ENCODE measurements at places on chromosomes 3 and 15.

- DNase-seq, result no peak
Observed at GRCh38 chr15:63449731-63450130, 54.7 kb upstream of the USP3 start.

DNA sequence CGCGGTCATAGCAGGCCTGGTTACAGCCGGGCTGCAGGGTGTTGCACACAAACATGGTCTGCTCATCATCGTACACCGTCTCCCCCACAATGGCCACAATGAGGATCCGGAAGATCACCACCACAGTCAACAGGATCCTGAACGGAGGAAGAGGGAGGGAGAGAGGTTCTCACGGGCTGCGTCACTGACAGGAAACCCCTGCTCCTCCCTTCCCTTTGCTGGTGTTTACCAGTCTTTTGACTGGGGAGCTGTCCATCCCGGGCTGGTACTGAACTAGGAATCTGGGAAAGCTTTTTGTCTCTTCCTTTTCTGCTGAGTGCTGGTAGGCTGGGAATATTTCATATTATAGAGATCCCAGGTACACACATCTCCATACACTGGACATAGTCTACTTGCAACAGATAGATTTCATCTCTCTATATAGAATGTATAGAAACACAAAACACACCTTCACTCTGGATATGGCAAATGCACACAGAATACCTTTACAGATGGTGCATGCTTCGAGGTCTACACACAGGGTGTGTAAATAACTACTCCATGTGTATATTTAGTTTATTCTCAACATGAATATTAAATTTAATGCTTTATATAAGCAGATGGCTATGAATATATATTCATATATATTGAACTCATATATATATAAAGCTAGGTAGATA lies 1.4 kb downstream of the GJD2 start:
- DNase-seq, result no peak

- DNase-seq, result no peak
Observed at GRCh38 chr3:73480187-73480672, 144.5 kb downstream of the PDZRN3 start.

GRCh38 chr3:112778353-112778948 lies 68.2 kb downstream of the CD200R1L start:
- no peak for DNase-seq

DNA sequence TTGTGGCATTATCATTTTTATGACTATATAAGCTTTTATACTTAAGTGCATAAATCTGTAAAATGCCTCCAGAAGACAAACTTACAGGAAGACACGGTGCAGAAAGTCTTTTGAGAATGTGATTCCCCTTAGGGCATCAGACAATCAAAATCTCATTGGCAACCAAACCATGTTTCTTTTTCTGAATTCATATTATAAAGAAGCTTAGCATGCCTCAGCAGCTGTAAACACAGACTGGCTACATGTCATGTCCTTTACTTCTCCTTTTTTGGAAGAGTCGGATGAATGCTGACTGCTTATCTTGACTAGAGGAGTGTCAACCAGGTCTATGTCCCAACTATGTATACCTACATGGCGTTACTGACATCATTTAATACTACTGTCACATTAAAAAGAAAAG lies 150.1 kb downstream of the PLD1 start:
- DNase-seq, result no peak

GRCh38 chr3:69082805-69083204 lies 1.9 kb upstream of the ARL6IP5 start:
- DNase-seq, result no peak

- no peak for DNase-seq
Observed at GRCh38 chr15:69456208-69457166, 3.9 kb downstream of the RPLP1 start.

- no peak for DNase-seq
Observed at GRCh38 chr3:168216851-168217250, 121.1 kb upstream of the GOLIM4 start.

GRCh38 chr3:123278446-123278845 lies 76.7 kb downstream of the SEC22A start:
- DNase-seq, result no peak

- DNase-seq, result no peak
Observed at GRCh38 chr15:100192097-100193080, 149.4 kb downstream of the ADAMTS17 start.

GRCh38 chr3:64199932-64200331 lies 25.3 kb downstream of the PRICKLE2 start:
- no peak for DNase-seq

GRCh38 chr15:69529961-69530633 lies 77.5 kb downstream of the RPLP1 start:
- DNase-seq, result no peak

DNA sequence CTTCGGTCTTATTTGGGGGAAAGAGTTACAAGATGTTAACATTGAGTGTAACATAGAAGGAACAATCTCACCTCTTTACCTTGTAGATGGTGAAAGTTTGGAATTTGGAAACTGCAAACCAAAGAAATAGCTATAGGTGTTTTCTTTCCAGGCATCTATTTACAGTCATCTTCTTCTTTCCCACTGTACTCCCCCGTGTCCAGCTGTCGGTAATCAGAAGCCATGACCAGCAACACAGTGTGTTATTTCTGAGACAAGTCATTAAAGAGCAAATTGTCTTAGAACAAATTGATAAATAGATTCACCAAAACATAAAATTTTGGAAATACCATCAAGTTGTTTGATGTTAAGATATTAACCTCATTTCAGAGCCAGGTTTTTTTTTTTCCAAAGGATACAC lies 590.5 kb upstream of the NAALADL2 start:
- no peak for DNase-seq

DNA sequence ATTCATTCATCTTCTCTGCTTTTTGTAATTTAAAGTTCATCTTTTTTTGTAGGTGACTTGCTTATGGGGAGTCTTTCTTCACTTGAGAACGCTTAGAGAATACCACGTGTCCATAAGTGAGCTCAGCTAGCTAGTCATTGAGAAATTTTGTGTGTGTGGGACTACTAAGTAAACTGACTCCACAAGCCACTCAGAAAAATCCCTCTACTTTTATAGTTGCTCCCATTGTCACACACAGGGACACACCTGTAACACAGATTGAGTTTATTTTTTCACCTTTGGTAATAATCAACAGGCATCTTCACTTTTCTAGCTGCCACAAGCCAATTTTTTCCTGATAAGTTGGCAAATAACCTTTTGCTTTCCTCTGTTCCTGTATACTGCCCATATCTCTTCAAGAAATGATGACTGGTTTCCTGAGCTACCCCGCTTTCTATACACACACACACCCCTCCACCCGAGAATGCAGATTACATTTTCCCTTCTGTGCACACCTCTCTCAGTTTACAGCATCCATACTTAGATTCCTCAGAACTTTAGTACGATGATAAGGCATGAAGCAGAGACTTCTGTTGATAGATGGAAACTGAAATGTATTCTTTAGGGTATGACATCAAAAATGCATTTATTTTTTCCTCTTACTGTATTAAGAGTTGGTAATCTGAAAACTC lies 4.6 kb downstream of the TSC22D2 start:
- no peak for DNase-seq

DNA sequence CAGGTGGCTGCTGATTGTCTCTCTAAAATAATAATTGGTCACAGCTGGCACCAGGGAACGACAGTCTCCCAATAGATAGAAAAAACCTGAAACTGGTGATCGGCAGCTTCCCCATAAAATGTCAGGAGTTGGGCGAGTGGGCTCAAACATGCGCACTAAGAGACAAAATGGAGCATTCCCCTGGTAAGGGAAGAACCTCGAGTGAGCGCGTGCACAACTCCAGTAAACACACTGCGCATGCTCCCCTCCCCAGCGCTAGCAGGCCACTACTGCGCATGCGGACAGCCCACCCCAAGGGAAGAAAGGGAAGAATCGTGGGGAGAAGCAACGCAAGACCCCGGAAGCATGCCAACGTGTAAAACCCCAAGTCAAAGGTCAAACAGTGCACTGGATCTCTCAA lies 7.7 kb upstream of the STARD5 start:
- no peak for DNase-seq

DNA sequence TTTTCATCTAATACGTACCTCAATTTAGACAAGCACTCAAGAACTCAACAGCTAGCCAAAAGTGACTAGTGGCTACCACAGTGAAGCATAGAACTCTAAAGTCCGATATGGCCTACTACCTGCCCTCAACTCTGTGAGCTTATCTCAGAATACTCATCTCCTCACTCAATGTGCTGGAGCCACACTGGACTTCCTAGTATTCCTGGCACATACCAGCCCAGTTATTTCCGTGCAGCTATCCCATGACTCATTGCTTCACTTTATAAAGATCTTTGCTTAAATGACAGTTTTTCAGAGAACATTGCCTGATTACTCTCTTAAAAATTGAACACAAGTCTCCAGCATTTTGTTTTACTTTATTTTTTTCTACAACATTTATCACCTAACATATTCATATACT lies 524.7 kb downstream of the PYDC2 start:
- DNase-seq, result no peak

GRCh38 chr3:49703443-49703927 lies 14.1 kb downstream of the RNF123 start:
- no peak for DNase-seq

- DNase-seq, result no peak
Observed at GRCh38 chr3:195853996-195854395, 42.3 kb upstream of the MUC4 start.

DNA sequence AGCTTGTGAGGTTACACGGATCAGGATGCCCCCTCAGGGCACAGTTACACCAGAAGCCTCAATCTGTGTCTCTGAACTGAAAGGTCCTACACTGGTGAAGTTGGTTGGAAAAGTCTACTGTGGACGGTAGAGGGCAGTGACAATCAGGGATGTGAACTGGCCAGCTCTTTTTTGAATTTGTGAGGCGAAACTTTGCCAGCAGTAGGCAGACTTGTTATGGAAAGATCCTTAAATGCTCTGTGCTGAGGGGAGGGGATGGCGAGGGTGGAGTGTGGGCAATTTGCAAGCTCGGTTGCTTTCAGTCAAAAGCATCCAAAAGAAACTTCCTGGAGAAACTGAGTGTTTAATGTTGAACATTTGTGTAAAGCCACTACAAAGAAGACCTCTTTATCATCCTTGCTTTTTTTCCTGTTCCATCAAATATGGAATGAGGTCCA lies 127.4 kb upstream of the ABHD17C start:
- DNase-seq, result no peak

GRCh38 chr3:195236801-195237570 lies 34.0 kb downstream of the XXYLT1 start:
- DNase-seq, result no peak

DNA sequence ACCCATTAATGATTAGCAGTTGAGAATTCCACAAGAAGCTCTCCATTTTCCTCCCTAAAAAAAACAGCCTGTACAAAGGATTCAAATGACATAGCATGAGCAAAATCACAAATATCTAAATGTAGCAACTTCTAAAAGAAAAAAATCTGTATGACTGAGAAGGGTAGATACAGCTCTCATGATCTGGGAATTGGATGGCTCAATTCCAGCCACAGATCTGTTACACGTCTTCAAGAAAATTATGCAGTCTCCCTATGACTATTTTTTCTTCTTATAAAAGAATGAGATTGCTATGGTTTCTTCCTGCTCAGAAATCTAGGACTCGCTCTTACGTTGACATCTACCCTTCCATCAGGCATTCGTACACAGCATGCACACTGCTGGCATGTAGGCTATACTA lies 71.5 kb downstream of the PLCH1 start:
- DNase-seq, result no peak

DNA sequence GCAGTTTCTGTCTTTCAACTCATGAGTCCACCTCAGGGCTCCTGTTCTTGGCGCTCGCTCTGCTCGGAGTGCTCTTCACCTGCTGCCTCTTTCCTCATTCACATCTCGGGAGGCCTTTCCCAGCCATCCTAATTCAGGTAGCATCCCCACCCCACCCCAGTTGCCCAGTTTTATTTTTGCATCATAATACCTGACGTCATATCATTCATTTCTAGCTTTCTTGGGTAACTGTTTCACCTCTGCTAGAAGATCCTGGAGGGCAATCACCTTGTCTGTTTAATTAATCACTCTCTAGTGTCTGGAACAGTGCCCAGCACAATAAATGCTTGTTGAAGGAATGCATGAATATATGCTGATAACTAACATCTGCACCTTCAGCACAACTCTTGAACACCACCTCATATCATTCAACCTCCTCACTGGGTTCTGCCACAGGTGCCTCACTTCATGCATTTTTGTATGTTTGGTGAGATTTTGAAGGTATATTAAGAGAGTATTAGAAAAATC lies 7.6 kb downstream of the NUSAP1 start:
- no peak for DNase-seq

DNA sequence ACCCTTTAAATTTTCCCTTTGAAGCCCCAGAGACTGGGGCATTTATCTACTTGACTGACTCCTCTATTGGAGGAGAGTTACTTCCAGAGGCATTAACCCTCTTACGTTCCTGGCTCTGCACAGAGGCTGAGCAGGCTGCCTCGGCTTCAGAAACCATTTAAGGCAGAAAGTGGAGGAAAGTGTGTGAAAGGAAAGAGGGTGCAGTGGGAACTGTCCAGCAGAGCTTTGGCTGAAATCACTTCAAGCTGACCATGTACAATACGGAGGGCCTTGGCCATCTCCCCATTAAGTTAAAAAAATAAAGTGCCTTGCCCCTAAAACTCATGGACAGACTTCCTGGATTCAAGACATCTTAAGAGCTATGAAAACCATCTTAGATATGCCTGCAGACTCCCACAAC lies 238.7 kb downstream of the SV2B start:
- DNase-seq, result no peak

- no peak for DNase-seq
Observed at GRCh38 chr15:55998478-55998877, 5.1 kb upstream of the NEDD4 start.

GRCh38 chr3:109178708-109179107 lies 42.2 kb downstream of the C3orf85 start:
- DNase-seq, result no peak

GRCh38 chr3:130379274-130379673 lies 33.8 kb downstream of the COL6A5 start:
- DNase-seq, result no peak

GRCh38 chr3:126527455-126528211 lies 3.7 kb downstream of the CHST13 start:
- no peak for DNase-seq

GRCh38 chr15:73323374-73323955 lies 45.3 kb downstream of the HCN4 start:
- no peak for DNase-seq

DNA sequence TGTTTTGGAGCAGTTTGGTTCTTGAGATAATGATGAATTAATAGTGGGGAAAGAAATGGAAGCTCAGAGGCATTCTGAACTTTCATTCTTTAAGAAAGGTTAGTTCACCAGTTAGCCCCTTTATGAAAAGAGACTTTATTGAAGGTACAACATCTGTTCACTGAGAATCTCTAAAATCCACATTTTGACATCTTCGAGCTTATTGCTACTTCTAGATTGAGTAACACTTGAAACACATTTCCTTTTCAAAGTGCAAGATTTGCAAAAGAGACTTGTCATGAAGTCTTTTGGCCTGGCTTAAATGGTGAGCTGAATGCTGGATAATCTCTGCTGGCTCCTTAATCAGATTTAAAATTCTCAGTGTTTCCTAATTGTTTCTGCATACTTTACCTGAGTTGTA lies 42.3 kb downstream of the RAB8B start:
- DNase-seq, result no peak

GRCh38 chr15:51121118-51121517 lies 26.4 kb upstream of the TNFAIP8L3 start:
- DNase-seq, result no peak

GRCh38 chr3:58840949-58841348 lies 174.4 kb upstream of the FAM3D start:
- no peak for DNase-seq

Data from stimulated activated CD8-positive, alpha-beta memory T cell treated with anti-CD3 and anti-CD28 coated beads, Interleukin-15, amount 100 ng/mL, for 4 hours (primary cell).